Foreskin keratinocyte (primary cell): ENCODE measurements at places on chromosomes 2 and 18. TPM values are rescaled to one million over a fixed set of nuclear protein-coding genes. Genes with fewer than 3 reads are reported as not detected.

GRCh38 chr18:13649397-13650390, 76.7 kb downstream of the FAM210A start:
- DNase-seq: no peak

DNA sequence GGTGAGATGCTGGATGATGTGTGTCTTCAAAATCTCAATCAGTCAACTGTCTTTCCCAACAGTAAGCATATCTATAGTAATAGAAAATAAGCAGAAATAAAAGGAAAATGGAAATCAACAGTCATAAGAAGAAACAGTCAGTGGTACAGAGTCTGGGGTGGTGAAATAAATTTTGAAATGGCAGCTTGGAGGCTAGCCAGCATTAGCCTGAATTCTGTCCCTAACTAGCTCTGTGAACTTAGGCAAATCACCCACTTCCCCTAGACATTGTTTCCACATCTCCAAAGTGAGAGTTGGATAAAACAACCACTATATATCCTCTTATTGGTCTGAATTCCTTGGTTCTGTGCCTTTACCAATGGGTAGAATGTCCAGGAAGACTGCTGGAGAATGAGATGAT, 189.7 kb upstream of the REV1 start:
- no peak for DNase-seq

DNA sequence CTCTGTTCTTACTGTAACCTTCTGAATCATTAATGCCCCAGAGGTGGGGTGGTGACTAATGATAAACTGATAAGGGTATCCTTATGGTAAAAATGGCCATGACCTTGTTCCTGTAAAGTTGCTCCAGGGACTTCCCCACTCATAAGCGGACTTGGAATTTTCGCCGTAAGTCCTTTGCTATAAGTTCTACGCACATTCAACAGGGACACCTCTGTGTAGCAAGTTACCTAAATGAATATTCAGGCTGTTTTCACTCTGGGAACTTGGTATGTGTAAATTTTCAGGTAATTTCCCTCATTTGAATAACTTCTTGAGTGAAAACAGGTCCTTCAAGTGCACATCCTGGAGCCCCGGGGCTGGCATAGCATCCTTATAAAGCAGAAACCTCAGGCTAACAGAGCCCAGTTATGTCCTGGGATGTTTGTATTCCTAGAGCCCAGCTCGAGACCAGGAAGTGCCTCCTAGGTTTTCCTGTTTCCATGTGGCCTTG, 9.4 kb upstream of the AGFG1 start:
- DNase-seq: peak; percentile 60

GRCh38 chr2:236775511-236775910, 205.9 kb downstream of the ACKR3 start:
- DNase-seq: no peak

GRCh38 chr2:58620093-58620492, 379.0 kb upstream of the FANCL start:
- peak; percentile 80 for DNase-seq

The INPP5D gene
- polyA plus RNA-seq: 14.5 and 15.2 TPM in 2 replicates

The GATA6 gene
- polyA plus RNA-seq: 0.03 and 0.06 TPM in 2 replicates
